ENCODE measurements at places on chromosomes 12 and 14.
A peak's percentile ranks its signal among the peaks of the same experiment; 100 is the strongest.

DNA sequence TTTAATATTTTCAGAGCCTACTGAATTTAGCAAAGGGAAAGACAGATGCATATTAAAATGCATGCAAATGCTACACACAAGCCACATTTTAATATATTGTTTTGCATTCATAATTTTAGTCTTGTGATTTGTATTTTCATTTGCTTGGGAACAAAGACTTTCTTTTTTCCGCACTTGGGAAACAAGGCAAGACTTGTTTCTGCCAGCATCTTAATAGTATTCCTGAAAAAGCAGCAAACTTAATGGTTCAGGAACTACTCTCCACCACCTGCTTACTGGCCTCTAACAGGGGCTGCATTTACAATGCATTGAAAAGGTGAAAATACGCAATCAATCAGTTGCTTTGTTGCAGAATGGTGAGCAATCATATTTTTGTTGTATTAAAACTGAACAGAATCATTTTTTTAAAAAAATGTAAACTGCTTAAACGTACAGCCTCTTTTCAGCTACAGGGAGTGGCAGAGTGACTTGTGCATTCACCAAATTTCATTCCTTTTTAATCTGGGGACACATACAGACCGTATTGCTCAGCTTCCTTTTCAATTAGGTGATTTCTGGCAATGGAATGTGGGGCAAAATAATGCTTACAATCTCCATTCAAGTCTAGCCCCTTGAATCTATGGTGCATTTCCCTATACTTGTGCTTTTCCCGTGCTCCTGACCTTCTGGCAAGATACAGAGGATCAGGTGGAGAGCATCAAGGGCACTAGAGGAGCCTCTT lies 144.1 kb upstream of the BTG1 start:
- DNase-seq = peak; percentile 71

- no peak for DNase-seq
Measured at GRCh38 chr12:979349-979748, 11.7 kb upstream of the ERC1 start.

GRCh38 chr12:104816845-104817503 lies 141.1 kb downstream of the SLC41A2 start:
- DNase-seq = no peak

DNA sequence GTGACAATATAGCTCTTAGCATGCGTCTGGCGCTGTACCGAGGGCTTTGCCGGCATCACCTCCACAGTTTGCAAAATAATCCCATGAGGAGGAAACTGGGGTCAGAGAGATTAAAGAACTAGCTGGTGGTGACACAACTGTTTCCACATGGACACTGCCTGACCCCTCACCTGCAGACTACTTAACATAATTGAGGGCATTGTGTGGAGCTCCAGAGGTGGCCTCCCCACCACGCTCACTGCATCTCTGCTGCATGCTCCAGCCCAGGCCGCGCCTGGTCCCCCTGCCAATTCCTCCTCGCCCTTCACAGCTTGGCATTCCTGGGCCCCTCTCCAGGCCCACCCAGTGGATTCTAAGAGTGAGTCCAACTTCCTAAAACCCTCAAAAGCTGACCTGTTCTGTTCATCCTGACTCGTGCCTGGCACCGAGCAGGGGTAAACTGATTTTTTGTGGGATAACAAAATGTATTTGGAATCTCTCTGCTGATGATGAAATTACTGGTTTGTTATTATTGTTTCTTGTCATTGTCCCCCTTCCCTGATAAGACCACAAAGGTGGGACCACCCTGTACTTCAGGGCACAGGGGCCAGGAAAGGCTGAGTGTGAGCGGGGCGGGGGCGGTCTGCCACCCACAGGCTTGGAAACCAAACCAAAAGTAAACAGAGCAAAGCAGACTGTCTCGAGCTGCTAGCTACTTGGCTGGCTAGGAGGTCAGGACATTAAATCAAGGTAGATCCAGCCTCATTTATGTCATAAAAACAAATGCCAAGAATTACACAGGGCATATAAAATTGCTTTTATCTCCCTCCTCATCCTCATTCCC lies 40.6 kb downstream of the CHGA start:
- no peak for DNase-seq

- no peak for DNase-seq
Measured at GRCh38 chr14:23522643-23523198, 28.8 kb downstream of the ZFHX2 start.

DNA sequence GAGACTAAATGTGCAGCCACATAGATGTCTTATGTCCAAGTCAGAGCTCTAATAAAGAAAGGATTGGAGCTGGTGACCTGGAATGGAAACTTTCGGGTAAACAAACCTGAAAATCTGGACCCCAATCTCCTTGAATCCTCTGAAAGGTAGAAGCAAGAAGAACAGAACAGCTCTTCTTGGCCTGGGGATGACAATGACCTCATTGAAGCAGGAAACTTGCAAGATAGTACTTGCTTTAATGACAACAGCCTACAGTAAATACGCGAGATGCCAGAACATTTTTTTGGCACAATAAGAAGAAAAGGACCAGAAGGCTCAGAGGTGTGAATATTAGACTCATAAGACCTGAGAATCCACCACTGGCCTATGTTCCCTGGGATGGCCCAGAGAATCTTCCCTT lies 4.1 kb upstream of the PRIMA1 start:
- DNase-seq = no peak

DNA sequence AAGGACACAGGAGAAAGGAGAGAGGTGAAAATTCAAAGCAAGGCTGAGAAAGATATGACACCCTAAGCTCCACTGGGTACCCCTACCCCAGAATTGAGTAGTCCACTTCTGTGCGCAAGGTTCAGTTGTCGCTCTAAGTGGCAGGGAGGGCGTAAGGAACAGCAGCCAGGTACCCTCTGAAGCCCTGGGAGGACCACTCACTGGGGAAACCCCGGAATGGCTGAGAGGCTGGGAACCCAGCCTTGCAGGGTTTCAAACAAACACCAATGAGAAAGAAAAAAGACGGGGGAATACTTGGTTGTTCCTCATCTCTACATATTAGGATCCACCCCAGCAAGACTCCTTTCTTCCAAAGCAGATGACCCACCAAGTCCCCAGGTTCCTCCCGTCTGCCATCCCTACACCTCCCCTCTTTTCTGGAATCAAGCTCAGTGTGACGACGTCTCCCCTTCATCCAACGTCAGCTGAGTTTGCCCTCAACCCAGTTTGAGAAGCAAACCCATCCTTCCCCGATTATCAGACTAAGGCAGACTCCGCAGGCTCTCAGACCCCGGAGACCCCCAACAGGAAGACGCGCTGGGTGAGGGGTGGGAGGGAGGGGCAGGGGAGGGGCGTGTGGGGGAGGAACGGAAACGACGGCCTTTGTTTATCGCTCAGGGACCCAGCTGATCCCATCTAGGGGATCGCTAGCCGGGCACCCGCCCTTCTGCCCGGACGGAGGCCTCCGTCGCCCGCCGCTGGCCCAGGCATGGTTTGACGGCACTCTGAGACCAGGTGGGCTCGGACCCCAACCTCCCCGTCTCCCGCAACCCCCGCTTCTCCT lies 795 bp downstream of the LMBR1L start:
- DNase-seq = no peak

DNA sequence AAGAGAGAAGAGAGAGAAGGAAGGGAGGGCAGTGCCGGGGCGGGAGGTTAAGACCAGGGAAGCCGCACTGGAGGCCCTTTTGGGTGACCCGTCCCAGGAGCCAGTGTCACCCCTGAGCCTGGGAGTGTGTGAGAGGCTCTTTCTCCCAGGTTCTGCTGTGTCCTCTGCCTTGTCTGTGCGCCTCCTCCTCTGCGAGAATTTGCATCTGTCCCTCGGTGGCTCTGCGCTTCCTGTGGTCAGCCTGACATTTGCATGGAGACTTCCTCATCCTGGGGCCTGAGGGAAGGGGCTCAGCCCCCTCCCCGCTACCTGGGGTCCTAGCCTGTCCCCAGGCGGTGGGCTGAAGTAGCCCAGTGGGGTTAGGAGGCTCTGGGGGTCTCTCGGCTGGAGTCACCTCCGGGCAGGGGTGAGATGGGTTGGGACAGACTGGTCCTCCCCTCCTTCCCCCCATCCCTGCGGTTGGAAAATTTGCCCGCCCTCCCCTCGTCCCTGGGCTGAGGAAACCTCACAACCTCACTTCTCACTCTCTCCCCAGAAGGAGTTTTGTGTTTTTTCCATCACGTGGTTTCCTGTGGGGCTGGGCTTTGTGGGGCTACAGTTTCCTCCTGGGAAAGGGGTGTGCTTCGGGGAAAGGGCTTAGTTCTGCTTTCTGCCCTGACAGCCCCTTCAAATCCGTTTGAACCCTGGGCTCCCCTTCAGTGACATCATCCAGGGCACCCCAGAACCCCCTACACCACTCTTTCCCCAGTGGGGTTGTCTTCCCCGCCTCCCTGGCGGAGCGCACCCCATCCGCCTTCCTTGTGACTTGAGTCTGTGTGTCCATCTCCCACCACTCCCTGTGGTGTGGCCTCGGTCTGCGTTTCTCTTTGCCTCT lies 2.5 kb downstream of the PTPN6 start:
- peak; percentile 36 for DNase-seq

DNA sequence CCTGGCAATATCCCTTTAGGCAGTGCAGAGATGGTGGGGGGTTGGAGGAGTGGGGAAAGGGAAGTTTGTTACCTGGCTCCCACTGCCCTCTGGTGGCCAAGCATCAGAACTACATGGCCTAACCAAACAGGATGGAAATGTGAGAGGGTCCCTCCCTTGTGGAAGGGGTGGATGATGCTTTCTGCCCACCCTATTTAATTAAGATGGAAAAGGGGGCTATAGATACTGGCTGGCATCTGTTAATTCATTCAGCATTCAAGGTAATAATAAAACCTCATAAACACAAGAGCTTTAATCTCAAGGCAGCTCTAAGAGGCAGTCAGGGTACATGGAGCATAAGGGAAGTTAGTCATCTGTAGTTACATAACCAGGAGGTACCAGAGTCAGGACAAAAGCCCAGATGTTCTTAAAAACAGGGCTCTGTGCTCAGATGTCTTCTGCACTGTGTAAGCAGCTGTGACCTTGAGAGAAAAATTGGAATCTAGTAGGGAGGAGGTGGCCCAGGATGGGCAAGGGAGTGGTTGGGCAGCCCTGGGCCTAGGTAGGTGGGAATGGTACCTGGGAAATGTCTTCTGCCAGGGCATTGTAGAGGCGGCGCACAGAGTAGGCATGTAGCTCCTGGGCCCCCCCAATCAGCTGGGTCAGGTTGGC lies 4.6 kb downstream of the AP1G2 start:
- peak; percentile 35 for DNase-seq

GRCh38 chr14:92651758-92652406 lies 96.5 kb downstream of the LGMN start:
- no peak for DNase-seq

DNA sequence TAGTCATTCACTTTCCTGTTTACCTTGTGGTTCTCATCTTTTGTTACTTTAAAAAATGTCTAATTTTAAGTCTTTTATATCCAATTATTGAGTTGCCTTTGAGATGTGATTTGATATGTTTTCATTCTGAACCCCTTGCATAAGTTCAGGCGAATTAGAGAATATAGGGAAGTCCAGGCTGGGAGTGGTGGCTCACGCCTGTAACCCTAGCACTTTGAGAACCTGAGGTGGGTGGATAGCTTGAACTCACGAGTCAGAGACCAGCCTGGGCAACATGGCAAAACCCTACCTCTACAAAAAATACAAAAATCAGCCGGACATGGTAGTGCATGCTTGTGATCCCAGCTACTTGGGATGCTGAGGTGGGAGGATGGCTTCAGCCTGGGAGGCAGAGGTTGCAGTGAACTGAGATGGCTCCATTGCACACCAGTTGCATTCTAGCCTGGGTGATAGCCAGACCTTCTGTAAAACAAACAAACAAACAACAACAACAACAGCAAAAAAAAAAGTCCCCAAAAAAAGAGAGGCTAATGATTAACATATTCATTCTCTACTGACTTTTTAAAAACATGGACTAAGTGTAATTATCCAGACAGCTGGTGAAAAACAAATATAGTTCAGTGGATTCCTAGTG lies 451.1 kb upstream of the RGS6 start:
- DNase-seq = no peak

DNA sequence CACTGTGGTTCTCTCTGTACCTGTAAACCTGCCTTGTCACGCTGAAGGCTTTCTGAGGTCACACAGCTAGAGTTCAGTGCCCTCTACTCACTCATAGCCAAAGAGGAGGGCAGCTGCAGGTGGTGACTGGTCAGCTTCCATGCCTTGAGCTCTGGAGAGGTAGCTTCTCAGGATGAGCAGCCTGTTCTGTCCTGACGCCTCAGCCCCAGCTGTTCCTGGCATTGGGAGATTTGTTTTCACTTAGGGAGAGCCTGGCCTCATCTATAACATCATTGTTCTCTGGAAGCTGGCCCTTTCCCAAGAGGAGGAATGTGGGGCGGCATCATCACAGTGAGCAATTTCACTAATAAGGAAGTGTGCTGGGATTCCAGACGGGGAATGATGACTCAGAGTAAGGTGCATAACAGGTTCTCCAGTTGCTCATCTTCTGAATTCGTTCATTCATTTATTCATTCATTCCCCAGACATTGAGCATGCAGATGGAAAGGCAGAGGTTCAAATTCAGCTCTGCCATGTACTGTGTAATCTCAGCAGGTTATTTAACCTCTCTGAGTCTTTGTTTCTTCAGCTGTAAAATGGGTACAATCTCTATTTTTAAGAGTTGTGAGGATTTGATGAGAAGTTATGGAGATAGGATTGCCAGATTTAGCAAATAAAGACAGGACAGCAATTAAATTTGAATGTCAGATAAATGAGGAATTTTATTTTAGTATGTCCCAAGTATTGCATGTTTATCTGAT lies 255.8 kb upstream of the CRY1 start:
- peak; percentile 95 for DNase-seq

Measured in M059J (cell line).